ENCODE measurements at places on chromosomes 13 and 19.

GRCh38 chr13:27455331-27455855, 5.0 kb upstream of the MTIF3 start:
- no peak for DNase-seq

GRCh38 chr19:37243206-37243632, 25.2 kb downstream of the ZNF383 start:
- no peak for DNase-seq

DNA sequence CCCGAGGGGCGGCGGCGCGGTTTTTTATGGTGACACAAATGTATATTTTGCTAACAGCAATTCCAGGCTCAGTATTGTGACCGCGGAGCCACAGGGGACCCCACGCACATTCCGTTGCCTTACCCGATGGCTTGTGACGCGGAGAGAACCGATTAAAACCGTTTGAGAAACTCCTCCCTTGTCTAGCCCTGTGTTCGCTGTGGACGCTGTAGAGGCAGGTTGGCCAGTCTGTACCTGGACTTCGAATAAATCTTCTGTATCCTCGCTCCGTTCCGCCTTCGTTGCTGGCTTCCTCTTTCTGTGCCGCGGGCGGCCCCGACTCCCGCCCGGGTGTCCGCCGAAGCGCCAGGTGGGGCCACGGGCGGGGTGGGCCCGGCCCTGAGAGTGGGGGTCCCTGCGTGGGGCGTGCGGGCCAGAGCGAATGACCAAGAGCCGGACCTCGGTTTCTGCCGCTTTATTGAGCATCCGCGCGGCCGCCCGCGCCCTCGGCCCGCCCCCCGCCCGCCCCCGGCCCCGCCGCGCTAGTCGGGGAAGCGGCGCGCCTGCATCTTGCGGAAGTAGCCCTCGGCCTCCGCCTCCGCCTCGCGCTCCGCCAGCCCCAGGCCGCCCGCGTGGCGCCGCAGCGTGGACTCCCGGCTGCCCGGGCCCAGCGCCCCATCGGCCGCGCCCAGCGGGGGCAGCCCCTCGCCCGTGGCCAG, 9.6 kb downstream of the PLPPR3 start:
- DNase-seq = no peak

- DNase-seq = no peak
Observed at GRCh38 chr19:4584670-4585460, 25.4 kb upstream of the SEMA6B start.

- DNase-seq = peak; percentile 34
Observed at GRCh38 chr19:42529248-42529764, 1.0 kb upstream of the CEACAM1 start.

DNA sequence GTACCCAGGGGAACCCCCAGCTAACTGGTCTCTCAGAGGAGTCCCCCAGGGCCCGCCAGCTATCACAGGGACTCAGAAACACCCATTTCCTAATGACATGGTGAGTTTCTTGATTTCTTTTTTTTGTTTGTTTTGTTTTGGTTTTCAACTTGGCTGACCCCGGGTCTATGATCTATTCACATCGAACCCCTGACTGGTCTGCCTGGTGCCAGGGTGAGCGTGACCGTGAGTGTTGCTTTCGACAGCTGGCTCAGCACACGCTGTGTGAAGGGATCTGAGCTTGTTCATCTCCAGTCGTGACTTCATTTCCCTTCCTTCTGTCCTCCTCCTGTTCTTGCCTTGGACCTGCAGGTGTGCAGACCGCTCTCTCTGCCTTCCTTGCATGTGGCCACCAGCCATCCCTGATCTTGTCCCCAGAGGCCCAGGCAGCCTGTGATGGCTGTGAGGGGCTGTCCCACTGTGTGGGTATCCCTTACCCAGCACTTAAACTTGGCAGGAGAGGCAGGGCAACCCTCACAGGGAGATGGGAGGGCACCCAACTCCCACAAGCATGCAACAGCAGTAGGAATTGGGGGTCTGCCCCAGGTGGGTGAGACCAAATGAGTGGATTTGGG, 26.2 kb downstream of the TMEM161A start:
- DNase-seq = no peak

GRCh38 chr13:88189728-88190127, 518.6 kb downstream of the SLITRK5 start:
- DNase-seq = no peak

DNA sequence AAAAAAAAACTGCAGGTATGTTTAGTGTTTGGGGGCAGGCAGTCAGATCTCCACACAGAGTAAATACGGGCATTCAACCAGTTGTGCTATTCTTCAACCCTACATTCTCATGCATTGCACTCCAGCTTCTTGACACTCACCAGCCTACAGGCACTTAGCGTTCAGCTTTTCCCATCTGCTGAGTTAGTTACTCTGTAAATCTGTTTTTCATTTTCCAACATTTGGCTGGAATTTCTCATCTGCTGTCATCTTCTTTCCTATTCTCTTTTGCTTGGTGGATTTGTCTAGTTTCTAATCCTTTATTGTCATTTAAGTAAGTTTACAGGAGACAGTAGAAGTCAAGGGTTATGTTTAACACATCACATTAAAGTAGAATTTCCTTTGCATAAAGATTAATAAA, 1318.9 kb downstream of the OLFM4 start:
- no peak for DNase-seq

- no peak for DNase-seq
Observed at GRCh38 chr19:704447-704741, 4.3 kb upstream of the PALM start.

DNA sequence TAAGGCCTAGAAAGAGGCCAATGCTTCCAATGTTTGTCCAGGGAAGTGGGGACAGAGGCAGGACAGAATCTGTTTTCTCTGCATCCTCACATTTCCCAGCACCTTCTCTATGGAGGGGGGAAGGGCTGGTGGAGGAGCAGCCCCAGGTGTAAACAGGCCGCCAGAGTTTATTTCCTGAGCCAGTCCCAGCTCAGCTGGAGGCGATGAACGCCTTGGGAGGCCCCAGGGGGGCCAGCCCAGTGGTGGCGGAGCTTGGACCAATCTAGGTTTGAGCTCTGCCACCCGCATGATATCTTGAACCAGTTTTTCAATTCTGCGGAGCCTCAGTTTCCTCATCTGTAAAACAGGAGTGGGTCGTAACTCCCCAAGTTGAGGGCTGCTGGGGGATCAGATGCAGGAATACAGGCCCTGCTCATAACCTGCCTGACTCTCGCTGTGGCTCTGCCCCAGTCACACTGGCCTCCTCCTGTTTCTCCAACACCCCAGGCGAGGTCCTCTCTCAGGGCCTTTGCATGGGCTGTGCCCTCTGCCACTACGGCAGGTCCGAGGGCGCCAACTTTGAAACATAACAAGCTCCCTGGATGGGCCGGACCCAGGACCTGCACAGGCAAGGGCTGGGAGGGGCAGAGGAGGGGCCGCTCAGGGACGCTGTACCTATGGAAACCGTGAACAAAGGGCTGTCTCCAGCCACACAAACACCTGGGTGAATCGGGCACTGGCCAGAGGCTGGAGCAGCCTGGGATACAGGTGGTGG, 1.1 kb downstream of the TNFAIP8L1 start:
- no peak for DNase-seq

DNA sequence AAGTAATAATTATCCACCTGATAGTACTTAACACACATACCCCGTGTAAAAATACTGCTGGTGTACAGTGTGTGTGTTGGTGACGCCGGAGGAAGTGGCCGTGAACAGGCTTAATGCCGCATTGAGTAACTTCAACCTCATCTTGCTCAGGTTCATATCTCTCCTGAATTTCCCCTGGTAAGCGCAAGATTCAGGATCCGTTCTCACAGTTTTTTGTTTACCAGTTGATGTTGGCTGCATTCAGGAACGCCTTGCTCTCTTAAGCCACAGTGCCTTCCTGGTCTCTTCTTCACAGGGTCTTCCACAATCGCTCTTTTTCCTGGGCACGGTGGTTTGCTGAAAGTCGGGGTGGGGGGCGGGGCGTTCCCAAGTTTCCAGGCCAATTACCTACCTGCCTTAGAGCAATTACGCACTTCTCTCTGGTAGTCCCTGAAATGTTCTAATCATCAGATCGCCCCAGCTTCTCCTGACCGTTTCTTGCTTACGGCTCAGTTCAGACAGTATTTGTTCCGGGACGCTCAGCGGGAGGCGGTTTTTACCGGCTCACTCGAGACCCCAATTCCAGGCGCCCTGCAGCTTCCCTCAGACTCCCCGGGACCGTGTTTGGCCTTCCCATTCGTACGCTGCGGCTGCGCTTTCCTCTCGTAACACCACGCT, 706 bp upstream of the DNAJC3 start:
- peak; percentile 7 for DNase-seq

DNA sequence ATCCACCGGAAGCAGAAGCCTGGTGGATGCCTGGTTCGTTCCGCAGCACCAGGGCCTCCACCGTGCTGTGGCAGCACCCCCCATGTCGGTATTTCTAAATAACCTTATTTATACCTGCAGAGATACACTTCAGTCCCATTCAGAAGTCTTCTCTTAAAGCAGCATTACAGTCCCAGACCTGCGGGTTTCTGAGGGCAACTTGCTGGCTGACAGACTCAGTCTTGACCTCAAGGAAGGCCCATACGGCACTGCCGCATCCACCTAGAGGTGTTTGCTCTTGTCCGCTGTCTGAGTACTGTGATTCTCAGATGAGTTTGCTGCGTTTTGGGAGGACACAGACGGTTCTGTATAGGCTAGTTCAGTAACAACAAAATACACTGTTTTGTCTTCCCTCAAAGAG, 16.9 kb upstream of the TEX29 start:
- no peak for DNase-seq

DNA sequence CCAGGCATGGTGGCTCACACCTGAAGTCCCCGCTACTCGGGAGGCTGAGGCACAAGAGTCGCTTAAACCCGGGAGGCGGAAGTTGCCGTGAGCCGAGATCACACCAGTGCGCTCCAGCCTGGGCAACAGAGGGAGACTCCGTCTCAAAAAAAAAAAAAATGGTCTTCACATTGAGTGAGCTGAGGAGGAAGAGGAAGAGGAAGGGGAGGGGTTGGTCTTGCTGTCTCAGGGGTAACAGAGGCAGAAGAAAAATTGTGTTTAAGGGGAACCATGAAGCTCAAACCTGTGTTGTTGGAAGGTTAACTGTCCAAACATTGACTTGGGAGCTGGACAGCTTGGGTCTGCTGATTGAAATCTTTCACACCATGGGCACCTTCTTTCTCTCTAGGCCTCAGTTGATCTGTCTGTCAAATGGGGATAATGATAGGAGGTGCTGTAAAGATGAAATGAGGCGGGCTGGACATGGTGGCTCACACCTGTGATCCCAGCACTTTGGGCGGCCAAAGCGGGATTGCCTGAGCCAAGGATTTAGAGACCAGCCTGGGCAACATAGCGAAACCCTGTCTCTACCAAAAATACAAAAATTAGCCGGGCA, 9.8 kb upstream of the SLC44A2 start:
- no peak for DNase-seq

- no peak for DNase-seq
Observed at GRCh38 chr13:57843521-57843920, 212.0 kb downstream of the PCDH17 start.

DNA sequence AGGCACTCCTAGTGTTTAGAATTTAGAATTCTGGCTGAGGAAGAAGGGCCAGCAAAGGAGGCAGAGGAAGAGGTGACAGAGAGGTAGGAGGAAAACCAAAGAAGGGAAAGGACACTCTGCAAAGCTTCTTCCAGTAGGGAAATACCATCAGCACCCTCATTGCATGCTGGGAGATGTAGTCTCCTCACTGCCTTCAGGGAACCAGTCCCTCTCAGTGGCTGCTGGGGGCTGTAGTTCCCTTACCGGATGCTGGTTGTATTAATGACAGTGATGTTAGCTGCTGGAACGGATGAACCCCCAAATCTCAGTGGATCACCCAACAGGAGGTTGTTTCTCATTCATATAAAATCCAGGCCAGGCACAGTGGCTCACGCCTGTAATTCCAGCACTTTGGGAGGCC, 10.1 kb downstream of the GRIN2D start:
- peak; percentile 31 for DNase-seq

- peak; percentile 31 for DNase-seq
Observed at GRCh38 chr13:114130837-114131582, 1.4 kb downstream of the RASA3 start.

- no peak for DNase-seq
Observed at GRCh38 chr19:2974342-2975041, 2.9 kb upstream of the TLE6 start.

DNA sequence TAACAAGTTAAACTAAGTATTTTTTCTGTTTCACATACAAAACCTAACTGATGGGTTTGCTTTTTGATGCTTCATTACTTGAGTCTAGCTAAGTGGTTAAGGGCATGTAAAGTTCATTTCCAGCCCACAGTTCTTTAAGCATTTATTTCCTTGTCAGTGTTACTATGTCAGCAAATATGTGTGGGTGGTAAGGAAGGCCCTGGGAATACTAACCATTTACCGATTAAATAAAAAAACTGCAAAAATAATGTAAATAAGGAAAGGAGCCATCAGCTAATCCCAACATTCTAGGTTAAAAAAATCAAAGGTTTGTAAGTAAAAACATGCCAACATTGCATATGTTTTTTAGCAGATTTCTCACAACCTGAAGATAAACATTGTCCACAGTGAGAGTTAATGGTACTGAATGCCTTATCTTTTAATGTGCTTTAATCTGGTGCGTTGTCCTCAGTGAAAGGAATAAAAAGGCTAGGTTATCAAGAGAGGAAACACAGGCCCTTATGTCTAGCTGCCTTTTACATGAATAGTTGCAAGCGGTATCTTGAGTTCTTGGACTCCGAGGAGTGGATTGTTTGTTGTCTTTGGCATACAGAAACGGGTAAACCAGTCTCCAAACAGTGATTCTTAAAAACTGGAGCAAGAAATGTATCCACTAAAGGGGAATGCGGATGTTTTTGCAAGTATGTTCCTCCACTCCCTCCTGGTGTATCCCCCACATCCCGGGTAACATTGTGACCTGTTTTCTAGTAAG, 949.6 kb upstream of the SLC10A2 start:
- DNase-seq = no peak

- peak; percentile 62 for DNase-seq
Observed at GRCh38 chr13:31199849-31200636, at the start of gene B3GLCT. Gene B3GLCT, plus strand, starts transcription at chr13:31199975. Its CDS starts 110 bp downstream, at chr13:31200085.

DNA sequence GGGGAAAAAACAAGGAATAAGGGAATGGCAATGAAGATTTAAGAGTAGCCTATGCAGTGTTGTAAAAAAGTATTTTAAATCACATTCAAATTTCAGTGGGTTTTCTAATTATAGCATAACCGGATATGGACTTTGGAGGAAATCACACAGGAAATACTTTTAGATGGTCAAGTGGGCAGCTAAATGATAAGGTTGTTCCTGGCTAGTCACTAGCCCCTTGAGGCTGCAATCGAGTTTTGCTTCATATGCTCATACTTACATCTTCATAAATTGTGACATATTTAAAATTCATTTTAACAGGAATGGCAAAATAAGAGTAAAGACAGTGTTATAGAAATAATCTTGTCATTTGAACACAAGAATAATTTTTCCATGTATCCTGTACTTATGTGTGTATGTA, 88.9 kb downstream of the WDFY2 start:
- no peak for DNase-seq

GRCh38 chr13:41344358-41344757, 33.3 kb downstream of the NAA16 start:
- DNase-seq = no peak

GRCh38 chr13:38385153-38385891, 35.7 kb downstream of the UFM1 start:
- no peak for DNase-seq

- peak; percentile 94 for DNase-seq
Observed at GRCh38 chr19:5536337-5536894, 31.3 kb downstream of the TINCR start.

GRCh38 chr13:78085434-78086225, 167.0 kb upstream of the EDNRB start:
- no peak for DNase-seq
